Large intestine (tissue), 12 donors: ENCODE measurements at places on chromosomes 2 and 18. TPM values are rescaled to one million over a fixed set of nuclear protein-coding genes. Genes with fewer than 3 reads are reported as not detected.

Gene SYT4
- 9.7 TPM for polyA plus RNA-seq

- no peak for DNase-seq
Measured at GRCh38 chr2:21890041-21890440, 766.3 kb downstream of the TDRD15 start.

Gene SOX11
- 3.1 TPM for polyA plus RNA-seq

Gene LINC00305
- polyA plus RNA-seq, result not detected

Gene LRRC30
- polyA plus RNA-seq, result not detected

GRCh38 chr2:1874950-1875349 lies 130.6 kb upstream of the PXDN start:
- no peak for DNase-seq

GRCh38 chr18:77119851-77120491 lies 12.6 kb downstream of the MBP start:
- DNase-seq, result no peak

DNA sequence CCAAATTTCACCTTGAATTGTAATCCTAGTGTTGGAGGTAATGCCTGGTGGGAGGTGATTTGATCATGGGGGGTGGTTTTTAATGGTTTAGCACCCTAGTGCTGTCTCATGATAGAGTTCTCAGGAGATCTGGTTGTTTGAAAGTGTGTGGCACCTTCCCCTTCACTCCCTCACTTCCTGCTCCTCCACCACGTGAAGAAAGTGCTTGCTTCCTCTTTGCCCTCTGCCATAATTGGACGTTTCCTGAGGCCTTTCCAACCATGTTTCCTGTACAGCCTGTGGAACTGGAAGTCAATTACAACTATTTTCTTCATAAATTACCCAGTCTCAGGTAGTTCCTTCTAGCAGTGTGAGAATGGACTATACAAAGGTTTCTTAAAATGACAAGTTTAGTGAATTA lies 251.8 kb upstream of the NETO1 start:
- no peak for DNase-seq

Gene SH3BP4
- 27.7 TPM for polyA plus RNA-seq

- no peak for DNase-seq
Measured at GRCh38 chr2:216663106-216663505, 29.9 kb downstream of the IGFBP2 start.

DNA sequence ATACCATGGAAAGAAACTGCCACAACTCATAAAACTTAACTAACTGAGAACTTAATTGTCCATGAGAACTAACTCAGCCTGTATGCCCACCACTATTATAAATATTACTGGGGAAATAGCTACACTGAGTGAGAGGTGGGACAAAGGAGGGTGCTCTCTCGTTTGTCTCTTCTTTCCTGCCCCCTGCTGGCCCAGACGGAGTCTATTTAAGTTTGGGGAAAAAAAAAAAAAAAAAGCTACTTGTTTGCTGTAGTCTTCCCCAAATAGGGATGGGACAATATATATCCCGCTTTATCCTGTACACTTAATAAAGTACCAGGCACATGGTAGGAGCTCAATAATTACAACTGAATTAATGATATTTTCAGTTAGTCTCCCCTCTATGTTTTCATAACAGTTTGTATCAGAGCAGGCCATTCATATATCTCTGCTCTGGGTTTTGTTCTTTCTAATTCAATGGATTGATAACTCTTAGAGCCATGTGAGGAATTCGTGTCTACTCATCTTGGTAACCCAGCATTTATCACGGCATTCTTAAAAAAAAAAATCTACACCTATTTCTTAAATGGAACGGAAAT lies 647.6 kb upstream of the PKDCC start:
- DNase-seq, result no peak

Gene FIGN
- 1.3 TPM for polyA plus RNA-seq

Gene UGGT1
- polyA plus RNA-seq, result 21.1 TPM

DNA sequence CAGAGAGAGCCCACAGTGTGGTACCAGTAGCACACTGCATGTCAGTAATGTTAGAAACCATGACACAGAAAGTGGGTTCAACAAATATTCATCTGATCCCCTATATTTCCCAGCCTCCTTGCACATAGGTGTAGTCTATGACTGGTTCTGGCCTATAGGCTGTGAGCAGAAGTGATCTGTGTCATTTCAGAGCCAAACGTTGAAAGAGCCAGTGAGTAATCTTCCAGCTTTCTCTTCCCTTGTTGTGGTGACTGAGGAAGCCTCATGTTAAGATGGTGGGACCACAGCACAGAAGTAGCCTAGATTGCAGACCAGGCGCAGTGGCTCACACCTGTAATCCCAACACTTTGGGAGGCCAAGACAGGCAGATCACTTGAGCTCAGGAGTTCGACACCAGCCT lies 4.1 kb downstream of the TMEM237 start:
- DNase-seq, result no peak

GRCh38 chr2:16021611-16022363 lies 81.4 kb downstream of the MYCN start:
- DNase-seq, result no peak

- no peak for DNase-seq
Measured at GRCh38 chr2:169469952-169470572, 9.2 kb upstream of the BBS5 start.

- DNase-seq, result no peak
Measured at GRCh38 chr18:463827-464541, 36.5 kb downstream of the COLEC12 start.

GRCh38 chr2:45342-46130 lies 769 bp downstream of the FAM110C start:
- DNase-seq, result no peak

- no peak for DNase-seq
Measured at GRCh38 chr2:119283873-119284331, 60.3 kb downstream of the STEAP3 start.

Gene HNMT
- 71.1 TPM for polyA plus RNA-seq

GRCh38 chr2:42288811-42289210 lies 72.2 kb downstream of the COX7A2L start:
- no peak for DNase-seq

Gene PRLH
- not detected for polyA plus RNA-seq

Gene ARHGAP28
- 13.7 TPM for polyA plus RNA-seq

GRCh38 chr18:46829531-46829930 lies 72.7 kb upstream of the ST8SIA5 start:
- no peak for DNase-seq

- DNase-seq, result no peak
Measured at GRCh38 chr18:10264260-10264659, 190.2 kb upstream of the APCDD1 start.
